Mammary epithelial cell (primary cell): ENCODE measurements at places on chromosomes 12 and 14.

DNA sequence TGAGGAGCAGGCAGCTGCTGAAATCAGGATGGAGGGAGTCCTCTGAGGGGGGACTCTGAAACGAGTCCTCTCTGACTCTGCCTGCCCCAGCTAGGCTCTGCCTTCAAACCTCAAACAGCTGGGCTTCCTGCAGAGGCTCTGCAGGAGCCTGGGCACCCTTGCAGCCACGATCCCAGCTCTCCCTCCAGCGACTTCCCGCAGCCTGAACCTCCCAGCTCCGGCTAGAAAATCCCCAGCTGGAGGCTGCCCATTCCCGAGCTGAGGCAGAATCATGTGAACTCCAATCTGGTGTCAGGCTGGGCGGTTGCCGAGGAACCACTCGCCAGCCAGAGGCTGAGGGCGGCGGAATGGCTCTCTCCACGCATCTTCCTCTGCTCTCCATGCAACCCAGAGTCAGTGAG is at the start of gene GPR68:
Gene GPR68, minus strand, starts transcription at position 204 of the 401 bp plus-strand sequence. CDS start 9,654 bp downstream, outside the sequence.
- no peak for DNase-seq

GRCh38 chr14:102250636-102251035 is 54.3 kb downstream of the MOK start:
- no peak for DNase-seq

DNA sequence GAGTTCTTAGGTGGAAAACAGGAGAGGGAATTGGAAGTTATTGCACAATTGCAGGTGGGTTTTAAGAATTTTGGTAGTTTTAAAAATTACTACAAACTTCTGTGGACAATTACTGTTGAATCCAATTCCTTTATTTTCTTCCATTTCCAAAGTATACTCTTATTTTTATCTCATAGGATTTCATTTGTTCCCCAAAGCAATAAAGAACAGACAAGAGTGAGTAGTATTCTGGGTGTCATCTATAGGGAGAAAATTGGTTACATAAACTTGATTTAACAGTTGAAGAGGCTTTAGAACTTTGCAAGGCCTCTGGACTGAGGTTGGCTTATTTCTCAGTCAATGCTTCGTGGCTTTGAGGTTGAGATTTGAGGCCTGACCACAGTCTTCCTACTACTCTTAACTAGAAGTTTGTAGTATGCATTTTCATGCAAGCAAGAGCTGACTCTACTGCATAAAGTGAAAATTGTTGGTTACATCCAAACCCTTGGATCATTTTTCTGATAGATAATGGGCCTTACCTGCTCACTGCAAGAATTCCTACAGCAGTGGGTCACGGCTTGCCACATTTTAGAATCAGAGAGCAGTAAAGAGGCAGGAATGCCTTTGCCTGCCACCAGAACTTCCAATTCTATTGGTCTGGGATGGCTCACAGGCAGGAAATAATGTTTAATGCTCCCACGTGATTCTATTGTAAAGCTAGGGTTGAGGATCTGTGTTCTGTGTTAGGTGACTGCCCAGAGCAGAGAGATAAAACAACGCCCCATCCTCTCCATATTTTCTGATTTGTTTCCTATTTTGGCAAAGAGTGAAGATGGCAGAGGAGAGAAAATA is 270.5 kb downstream of the TTC6 start:
- no peak for DNase-seq

- DNase-seq, result no peak
Measured at GRCh38 chr14:29227631-29228030, 461.0 kb downstream of the FOXG1 start.

DNA sequence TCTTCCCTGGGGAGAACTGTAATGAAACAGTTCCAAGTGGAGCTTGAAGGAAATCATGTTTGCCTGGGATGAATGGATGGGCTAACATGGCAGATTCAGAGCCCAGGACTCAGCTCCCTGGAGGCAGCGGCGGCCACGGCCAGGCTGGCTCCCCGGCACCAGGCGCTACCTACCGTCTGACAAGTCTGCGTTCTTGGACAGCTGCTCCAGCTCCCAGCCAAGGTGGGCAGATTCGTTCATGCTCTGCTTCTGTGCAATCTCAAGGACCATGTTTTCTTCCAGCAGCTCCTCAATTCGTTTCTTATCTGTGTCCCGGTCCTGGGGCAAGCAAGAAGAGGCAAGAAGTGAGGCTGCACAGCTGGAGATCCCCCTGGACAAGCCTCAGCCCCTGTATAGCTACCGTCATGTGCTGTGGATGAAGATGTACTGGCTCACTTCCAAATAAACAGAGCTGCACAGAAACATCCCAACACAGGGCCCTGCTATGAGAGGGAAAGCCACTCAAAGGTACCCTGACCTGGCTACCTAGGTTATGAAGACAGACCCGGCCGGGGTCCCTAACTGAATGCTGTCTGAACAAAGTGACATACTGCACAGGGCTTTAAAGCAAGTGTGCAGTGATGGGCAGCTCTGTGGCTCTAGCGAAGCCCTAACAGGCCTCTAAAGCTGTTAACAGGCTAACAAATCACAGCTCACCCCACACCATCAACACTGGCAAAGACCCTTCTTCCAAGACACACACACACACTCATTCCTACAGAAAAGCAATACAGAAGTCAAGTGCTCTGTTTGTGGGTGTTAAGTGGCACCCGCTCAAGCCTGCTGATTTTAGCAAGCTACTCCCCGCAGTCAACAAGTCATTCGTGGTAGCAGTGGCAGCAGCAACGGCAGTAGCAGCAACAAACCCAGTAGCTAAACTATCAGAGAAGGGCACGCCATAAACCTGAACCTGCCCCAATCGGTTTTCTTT is 80.4 kb upstream of the GPR68 start:
- DNase-seq, result no peak

DNA sequence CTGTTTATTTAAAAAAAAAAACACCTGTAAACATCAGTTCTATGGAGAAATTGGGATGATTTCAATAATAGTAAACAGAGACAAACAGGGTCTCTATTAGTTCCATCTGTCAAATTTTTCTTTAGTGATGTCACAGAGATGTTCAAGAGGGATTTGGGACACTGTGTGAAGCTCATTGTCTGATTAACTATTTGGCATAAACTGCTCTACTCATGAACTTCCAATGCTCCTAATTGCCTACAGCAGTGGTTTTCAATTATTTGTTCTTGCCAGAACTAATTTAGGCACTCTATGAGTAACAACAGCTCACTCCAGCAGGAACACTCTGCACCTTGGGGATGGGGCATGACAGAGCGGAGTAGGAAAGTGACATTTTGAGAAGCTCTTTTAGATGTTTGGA is 250.1 kb upstream of the PRKD1 start:
- DNase-seq, result no peak

GRCh38 chr14:106845286-106846087 is 1319.1 kb downstream of the TMEM121 start:
- peak; percentile 93 for DNase-seq

DNA sequence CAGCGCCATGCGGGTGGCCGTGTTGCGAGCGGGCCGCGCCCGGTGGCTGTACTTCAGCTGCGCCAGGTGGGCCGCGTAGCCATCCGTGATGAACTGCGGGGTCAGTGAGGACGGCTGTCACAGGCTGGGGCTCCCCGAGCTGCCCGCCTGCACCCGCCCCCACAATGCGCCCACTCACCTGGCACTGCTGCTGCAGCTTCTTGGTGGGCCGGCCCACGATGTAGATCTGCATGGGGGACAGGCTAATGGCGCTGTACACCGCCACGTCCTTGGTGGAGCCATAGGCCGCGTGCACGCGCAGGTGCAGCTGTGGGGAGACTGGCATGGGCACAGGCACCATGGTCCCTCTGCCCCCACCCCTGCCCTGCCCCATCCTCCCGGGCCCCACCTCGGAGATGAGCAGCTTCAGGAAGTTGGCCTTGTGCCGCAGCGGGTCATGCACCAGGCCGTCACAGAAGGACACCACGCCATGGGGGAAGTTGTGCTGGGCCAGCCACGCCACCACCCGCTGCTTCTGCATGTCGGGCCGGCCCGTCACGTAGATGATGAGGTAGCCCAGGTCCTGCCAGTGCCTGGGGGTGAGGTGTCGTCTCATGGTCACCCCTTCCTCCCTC is 5.9 kb downstream of the ARL6IP4 start:
- DNase-seq, result no peak

DNA sequence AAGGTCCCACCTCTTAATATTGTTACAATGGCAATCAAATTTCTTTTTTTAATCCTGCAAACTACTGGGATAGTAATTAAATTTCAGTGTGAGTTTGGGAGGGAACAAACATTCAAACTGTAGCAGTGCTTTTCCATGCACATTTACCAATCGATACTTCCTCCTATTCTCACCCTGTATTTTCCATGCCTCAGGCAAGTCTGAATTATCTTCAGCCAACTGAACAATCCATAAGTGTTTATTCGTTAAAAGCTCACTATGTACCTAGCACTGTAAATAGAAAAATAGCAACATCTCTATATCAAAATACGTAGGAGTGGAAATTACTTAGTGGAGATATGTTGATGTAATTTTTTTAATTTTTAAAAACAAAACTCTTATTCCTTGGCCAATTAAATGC is 43.5 kb downstream of the CCDC177 start:
- no peak for DNase-seq

DNA sequence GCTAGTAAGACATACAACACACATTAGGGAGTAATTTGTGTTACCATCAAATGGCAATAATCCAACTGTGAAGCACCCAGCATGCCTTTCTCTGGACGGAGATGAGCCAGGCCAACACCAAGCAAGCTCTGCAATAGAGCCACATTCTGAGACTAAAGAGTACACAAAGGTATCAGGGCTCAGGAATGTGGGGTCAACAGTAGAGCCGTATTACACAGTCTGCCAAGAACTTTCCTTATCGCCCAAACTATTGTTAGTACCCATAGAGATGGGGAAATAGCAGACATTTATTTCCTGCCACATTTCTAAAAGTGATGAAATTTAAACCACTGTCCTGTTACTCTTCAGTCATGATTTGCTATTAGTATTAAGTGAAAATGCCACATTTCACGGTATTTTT is 113.7 kb downstream of the BMP4 start:
- DNase-seq, result no peak

DNA sequence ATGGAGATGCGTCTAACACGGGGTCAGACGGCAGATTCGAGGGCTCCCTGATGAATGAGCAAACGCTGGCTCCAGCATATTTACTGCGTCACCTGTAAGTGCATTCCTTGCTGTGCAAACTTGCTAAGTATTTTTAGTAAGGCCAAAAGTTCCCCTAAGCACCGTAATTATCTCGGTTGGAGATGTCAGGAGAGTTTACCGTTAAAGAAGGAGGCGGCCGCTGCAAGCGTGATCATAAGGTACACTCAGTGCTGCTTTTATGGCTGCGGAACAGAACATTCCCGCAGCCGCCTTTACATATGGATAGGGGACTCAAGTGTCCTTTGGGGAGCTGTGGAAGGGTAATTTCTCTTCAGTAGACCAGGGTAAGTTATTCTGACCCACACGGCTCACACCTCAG is 175.6 kb downstream of the GLT1D1 start:
- DNase-seq, result no peak

GRCh38 chr12:124592050-124592449 is 24.6 kb upstream of the NCOR2 start:
- peak; percentile 73 for DNase-seq

- DNase-seq, result no peak
Measured at GRCh38 chr14:71363946-71364925, 457.0 kb downstream of the PCNX1 start.

DNA sequence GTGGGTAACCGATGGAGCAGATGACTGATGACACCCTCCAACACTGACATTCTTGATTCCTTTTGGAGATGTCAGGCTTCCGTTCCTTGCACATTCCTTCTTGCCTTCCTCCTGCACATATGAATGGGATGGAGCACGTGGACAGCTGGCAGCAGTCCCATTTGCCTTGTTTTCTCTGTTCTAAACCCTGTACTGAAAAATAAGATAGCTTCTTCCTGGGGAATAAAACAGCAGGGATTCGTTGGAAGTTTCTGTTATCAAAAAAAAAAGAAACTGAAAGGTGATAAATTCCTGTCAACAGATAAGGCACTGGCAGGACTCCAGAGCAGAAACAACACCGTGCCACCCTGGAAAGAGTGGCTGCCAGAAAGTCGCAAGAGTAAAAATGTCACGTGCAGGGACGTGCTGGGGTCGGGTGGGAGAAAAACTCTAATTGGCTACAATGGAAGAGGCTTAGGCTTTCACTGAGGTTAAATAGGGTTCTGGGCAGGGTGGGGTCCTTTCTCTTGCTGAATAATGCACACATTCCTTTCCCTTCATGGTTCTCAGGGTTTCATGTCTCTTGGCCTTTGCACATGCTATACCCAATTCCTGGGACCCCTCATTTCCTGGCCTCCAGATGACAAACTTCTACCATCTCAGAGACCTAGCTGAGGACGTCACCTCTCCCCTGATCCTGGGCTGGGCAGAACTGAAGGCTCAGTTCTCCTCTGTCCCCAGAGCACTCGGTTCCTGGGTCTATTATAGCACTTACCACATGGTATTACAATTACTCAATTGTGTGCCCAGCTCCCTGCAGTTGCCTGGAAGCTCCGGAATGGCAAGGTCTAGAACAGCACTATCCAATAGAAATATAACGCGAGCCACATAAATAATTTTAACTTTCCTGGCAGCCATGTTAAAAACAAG is 7.0 kb upstream of the NUAK1 start:
- no peak for DNase-seq

DNA sequence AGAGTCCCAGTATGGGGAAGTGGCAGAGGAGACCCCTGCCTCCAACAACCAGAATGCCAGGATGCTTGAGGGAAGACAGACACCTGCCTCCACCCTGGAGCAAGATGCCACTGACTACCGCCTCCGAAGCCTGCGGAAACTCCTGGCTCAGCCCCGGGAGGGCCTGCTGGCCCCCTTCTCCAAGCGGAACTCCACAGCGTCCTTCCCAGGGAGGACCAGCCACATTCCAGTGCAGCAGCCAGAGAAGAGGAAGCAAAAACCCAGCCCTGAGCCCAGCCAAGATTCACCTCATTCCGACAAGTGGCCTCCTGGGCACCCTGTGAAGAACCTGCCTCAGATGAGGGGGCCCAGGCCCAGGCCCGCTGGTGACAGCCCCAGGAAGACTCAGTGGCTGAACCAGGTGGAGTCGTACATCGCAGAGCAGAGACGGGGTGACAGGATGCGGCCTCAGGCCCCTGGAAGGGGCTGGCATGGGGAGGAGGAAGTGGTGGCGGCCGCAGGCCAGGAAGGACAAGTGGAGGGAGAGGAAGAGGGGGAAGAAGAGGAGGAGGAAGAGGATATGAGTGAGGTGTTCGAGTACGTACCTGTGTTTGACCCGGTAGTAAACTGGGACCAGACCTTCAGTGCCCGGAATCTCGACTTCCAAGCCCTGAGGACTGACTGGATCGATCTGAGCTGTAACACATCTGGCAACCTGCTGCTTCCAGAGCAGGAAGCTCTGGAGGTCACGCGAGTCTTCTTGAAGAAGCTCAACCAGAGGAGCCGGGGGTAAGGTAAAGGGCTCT is 93.7 kb downstream of the B4GALNT3 start:
- no peak for DNase-seq

GRCh38 chr14:101109347-101109638 is 205.8 kb upstream of the RTL1 start:
- no peak for DNase-seq

- peak; percentile 64 for DNase-seq
Measured at GRCh38 chr12:67456431-67456901, 187.3 kb downstream of the CAND1 start.

DNA sequence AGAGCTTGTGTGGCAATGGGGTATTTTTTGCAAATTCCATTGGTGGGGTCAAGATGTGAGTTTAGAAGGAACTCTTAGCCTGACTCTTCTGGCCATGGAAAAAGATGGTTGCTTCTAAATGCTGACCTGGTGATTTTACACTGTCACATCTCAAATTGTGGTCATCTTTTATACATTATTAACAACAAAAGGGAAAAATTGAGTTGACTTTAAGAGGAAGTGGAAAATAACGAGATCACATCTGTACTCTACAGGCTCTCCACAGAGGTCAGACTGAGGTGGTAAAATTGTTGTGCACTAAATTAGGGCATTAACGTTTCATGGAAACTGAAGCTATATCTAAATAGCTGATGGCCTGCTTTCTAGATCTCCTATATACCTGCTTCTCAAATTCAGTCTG is 44.7 kb downstream of the PTPN11 start:
- DNase-seq, result no peak
